Activated CD8-positive, alpha-beta memory T cell treated with anti-CD3 and anti-CD28 coated beads for 1 hour (primary cell): ENCODE measurements at places on chromosomes 12 and 14.

GRCh38 chr14:30340495-30340894 is 218.5 kb upstream of the G2E3 start:
- no peak for DNase-seq

DNA sequence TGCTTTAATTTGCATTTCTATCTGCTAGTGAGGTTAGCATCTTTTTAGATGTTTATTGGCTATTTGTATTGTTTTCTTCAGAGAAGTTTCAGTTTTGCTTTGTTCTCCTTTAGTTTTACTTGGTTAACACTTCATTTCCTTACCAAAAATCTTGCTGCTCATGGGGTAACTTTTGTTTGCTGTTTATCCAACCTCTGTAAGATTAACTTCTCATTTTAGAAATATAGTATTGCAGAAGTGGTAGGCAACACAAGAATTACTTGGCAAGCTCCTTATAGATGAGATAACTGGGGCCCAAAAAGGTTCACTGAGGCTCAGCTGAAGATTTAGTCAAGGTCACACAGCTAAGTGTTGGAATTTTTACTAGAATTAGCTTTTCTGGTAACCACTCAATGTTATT is 40.5 kb downstream of the ALKBH1 start:
- no peak for DNase-seq

DNA sequence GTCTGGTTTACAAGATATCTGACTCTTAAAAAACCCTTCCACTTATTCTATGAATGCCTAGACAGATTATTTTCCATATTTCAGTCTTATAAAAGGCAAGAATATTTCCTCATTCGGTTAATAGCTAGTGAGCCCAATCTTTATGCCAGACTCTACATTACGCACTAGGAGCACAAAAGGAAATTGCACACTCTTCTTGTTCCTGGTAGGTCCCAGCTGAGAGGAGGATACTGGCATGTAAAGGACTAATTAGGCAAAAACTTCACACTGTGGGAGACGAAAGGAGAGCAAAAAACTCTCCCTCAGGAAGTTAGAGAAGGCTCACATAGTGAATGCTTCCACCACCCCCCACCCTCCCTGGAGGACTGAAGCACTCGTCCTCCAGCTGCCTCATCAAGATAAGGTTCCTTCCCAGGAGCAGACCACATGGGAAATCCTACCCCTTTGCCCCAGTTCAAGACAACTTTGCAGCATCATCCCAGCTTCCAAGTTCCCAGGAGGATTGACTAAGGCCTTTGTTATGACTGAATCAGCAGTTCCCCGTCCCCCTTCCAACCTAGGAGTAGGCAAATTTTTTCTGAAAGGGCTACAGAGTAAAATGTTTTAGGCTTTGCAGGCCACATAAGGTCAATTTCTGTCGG is 14.5 kb downstream of the CAPZA3 start:
- no peak for DNase-seq

GRCh38 chr14:56102941-56103340 is 15.3 kb upstream of the PELI2 start:
- no peak for DNase-seq

GRCh38 chr12:62522984-62523383 is 56.4 kb downstream of the MON2 start:
- no peak for DNase-seq

DNA sequence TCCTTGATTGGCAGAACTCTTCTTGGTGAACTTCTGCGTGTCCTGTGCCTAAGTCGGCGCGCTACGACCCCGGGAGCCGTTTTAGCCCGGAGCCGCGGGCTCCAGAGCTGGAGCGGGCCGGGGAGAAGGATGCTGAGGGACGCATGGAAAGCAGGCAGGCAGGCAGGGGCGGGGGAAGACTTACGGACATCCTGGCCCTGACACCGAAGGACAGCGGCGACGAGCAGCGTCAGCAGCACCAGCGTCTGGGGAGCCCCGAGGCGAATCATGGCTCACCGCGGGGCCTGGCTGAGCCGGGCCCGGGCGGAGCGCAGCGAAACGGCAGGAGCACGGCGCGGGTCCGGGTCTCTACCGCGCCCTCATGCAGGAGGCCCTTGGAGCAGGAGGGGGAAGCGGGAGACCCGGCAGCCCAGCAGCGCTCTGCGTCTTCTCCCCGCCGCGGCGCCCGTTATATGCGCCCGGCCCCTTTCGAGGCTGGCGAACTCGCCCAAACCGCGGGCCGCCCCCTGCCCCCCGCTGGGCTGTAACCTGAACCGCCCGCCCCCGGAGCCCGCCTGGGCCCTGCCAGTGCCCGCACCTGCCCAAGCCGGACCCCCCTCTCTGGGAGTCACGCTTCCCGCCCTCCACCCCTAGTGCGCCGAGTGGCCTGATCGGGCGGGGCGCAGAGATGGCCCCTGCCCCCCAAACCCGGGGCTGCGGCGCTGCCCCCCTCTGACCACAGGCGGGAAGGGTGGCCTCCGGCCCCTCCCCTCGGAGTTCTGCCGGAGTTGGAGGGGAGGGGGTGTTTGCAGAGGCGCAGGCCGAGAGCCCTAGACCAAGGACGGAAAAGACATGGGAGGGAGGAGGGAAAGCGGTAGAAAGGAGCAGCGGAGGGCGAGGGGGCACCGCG is at the start of gene COL2A1:
Gene COL2A1, minus strand, starts transcription at position 424 of the 889 bp plus-strand sequence. Its CDS starts 155 bp downstream, at position 269.
- no peak for DNase-seq

- no peak for DNase-seq
Observed at GRCh38 chr14:81324011-81324410, 76.1 kb downstream of the STON2 start.

DNA sequence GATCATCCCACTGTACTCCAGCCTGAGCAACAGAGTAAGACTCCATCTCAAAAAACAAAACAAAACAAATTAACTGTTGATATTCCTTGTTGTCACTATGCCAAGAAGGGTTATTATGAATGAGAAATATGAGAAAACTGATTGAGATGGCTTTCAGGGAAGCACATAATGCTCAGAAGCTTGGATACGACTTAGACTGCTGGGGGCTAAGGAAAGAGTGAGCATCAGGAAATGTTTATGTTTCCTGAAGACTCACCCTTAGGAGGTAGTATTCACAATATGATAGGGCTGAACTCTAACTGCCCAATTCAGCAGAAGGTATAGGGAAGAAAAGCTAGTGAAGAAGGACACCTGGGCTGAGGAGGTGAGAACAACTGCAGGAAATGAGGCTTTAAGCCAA is 6.3 kb downstream of the STYK1 start:
- DNase-seq: no peak

DNA sequence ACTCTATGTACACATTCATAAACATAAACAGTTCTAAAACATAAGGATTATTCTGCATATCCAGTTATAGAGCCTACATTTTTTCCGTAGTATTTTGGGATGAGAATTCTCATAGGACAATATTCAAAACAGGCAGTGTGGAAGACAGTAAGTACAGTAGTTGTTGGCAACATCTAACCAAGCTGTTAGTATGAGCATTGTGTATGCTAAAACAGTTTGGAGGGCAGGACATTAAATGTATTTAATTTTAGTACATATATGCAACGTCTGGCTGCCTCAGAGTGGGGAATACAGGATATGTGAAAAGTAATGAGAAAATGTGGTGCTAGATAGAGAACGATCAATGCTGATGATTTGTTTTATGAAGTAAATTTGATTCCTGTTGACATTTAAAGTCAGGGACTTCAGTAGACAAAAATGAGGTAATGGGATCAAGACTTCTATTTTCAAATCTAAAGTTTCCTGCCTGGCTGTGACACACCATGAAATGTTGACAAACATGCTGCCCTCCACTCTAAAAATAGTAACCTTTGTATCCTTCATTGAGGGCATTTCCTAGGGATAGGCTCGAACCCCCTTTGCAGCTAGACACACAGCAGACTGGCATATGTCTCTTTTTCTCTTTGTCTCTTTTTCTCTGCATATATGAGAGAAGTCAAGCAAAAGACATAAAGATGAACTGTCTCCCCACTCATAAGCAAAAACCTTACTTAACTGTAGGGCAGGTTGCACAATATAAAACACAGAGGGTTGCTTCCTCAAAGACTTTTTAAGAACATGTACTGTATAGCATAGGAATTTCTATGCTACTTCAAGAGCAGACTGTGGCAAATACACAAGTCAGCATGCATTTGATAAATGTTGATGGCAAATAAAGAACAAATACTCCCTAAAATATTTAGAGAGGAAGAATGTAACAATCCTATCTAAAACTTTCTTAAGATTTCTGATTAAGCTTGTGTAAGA is 75.5 kb upstream of the GTF2A1 start:
- no peak for DNase-seq
